ENCODE measurements at places on chromosomes 4 and X.
A peak's percentile ranks its signal among the peaks of the same experiment; 100 is the strongest.

GRCh38 chr4:67325791-67326190 is 219.5 kb downstream of the CENPC start:
- DNase-seq, result no peak

DNA sequence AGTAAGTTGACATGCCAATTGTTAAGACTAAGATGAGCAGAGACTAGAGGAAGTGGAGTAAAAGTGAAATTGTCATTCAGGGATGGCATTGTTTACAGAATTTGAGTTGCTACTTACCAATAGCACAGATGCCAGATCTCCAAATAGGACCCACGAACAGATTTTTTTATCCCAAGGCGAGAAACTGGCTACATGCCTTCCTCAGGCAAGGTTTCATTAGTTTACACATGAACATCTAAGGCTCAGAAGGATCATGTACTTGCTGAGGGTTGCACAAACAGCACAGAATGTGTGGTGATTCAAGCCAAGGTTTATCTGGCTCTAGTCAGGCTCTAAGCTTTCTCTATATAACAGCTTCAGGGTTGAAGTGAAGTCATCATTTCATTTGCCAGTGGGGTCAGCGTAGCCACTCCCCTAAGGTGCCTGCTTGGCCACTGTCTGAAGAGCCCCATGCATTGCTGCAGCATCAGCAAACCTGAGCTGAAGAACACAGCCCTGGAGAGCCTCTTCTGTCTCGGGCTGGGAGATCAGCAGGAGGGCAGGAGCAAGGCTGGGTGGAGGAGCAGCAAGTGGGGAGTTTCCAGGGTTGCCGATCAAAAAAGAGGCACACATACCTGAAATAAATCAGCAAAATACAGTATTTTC is 193.0 kb upstream of the LCORL start:
- peak; percentile 35 for DNase-seq

DNA sequence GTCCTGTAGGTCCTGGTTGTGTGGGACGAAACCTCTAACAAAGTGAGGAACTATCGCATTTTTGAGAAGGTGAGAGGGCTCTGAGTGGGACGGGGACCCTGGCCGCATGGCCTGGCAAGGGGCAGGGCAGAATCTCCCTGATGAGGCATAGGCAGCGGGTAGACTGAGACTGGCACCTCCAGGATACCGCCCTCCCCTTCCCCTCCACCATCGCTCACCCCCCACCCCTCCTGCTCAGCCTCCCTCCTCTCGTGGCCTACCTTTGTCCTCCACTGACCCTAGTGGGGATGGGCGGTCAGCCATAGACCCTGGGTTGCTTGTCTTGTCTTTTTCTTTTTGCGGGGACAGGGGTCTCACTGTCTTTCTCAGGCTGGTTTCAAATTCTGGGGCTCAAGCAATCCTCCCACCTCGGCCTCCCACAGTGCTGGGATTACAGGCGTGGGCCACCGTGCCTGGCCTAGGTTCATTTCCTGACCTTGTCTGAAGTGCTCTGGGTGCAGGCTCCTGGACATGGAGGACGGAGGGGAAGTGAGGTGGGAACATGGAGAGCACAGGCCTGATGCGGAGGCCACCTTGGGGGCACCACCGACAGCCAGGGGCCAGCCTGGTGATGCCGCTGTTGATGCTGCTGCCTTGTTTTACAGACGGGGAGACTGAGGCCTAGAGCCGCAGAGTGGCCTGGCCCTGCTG is 10.5 kb upstream of the ADD1 start:
- no peak for DNase-seq

- no peak for DNase-seq
Measured at GRCh38 chrX:153474718-153475117, 4.3 kb upstream of the HAUS7 start.

GRCh38 chrX:117680286-117680685 is 436.3 kb downstream of the KLHL13 start:
- DNase-seq, result no peak

- peak; percentile 9 for DNase-seq
Measured at GRCh38 chr4:24809376-24809775, 14.0 kb downstream of the SOD3 start.

- DNase-seq, result no peak
Measured at GRCh38 chr4:33882246-33882990, 2361.9 kb downstream of the ARAP2 start.

- no peak for DNase-seq
Measured at GRCh38 chr4:34261799-34262314, 1982.5 kb downstream of the ARAP2 start.

DNA sequence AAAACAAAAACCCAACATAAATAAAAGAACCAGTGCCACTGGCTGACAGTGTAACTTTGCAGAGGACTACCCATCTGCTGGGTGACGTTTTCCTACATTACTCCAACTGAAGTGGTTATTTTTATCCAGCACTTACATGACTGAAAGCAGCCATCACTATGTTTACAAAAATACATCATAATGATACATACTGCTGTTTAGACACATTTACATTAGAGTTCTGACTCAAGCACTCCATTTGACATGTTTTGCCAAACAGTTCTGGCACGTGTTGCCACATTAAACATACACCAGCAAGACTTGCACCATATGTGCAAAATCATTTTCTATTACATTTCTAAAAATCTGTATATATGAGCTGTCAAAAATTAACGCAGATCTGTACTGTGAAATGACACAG is 39.6 kb downstream of the BEND4 start:
- DNase-seq, result no peak

DNA sequence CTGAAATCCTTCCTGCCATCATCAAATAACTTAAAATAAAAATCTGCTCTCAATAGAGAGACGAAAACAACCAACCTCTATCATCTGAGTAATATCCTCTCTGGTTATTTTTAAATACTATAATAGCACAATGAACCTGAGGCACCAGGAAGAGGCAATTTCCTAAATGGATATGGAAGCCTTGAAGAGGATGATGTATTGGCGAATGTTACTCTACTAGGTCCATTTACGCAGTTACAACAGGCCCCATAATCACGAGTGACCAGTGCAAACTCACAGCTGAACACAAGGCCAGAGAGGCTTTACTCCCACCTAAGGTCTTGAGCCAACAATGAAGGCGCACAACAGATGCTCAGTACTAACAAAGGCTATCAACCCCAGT is 678.8 kb upstream of the NR3C2 start:
- DNase-seq, result no peak

- no peak for DNase-seq
Measured at GRCh38 chr4:27198971-27199370, 338.3 kb downstream of the STIM2 start.

DNA sequence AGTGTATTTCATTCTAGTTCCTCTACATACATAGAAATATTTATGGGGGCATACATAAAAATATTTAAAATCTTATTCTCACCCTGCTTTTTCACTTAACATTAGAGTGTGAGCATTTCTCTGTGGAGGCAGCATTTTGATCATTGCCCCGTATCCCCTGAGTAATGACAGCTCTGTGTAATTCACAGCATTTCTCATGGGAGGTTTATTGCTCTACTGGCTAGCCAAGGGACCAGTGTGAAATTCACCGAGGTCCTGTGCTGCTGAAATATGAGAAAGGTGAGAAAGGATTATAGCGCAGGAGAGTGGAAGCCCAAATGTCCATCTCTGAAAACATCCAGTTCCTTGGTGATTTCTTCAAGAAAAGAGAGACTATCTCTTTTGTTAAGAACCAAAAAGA is 22.9 kb downstream of the PDGFC start:
- no peak for DNase-seq

DNA sequence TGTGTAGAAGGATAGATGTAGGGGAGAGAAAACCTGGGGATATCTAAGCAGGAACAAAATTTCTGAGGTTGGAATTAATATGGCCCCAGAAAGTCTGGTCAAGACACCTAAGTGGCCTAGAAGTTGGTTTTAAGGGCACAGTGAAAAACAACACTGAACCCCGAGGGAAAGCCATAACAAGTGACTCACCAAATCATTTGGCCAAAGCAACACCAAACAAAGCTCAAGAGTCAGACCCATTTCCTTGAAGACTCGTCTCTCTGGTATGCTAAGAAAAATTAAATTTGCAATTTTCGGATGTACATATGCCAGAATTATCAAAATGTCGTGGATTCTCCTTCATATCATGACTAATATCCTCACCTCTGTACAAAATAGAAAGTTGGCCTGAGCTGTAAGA is 162.9 kb downstream of the SMIM20 start:
- DNase-seq, result no peak

GRCh38 chrX:1361275-1361674 is 24.7 kb downstream of the IL3RA start:
- DNase-seq, result no peak

DNA sequence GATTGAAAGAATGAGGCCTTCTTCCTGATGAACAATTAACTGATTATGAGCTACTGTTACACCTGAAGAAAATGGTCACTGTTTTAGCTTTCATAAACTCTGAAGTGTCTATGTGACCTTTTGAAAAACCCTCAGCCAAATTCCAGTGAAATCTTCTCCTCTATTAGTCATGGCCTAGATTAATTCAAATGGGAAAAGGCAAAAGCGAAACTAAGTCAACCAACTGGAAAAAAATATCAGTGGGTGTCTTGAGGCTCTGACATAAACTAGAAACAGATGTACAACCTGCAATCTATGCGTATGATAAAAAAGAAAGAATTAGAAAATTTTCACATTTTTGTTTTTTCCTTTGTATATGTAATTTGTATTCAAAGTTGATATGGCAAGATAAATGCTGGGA is 169.4 kb upstream of the BANK1 start:
- DNase-seq, result no peak

Measured in GM12865 (cell line).